ENCODE measurements at places on chromosomes 7 and 10.
A peak's percentile ranks its signal among the peaks of the same experiment; 100 is the strongest.

DNA sequence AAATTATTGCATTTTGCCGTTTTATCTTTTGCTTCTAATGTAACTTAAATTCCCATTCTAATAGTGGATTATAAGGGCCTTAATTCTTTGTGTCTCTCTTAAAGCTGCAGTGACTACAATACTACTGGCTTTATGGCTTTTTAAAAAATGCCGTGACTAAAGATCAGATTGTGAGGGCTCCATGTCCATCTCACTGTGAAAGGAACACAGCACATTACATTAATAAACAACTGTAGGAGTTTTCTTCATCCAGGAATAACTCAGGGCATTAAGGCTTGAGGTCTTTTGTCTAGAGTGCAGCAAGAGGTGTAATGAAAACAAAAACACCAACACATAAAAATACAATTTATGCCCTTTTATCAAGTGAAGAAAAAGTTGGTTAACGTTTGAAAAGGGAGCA, 205.3 kb downstream of the SKAP2 start:
- DNase-seq, result no peak

DNA sequence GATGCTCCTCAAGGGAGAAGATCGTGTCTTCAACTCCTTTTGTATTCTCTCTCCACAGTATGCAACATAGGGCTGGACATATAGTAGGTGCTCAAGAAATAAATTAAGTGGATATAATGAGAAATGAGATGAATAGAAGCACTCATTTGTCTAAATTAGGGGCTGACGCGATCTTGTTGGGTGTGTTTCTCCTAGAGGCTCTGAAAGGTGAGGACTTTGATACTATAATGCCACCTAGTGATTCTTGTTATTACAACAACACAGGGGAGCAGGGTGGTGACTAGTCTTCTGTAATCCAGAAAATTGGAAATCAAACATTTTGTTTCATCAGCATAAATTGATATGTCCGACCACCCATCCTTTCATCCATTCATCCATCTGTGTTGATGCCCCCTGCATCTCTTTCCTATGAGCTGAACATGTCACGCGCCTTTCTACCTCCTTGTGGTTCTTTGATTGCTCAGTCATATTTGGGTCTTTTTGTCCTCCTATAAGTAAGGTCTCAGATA, 3.5 kb upstream of the CFAP58 start:
- no peak for DNase-seq

- no peak for DNase-seq
Observed at GRCh38 chr7:25908154-25908949, 243.6 kb upstream of the NFE2L3 start.

GRCh38 chr7:18393465-18394118, 102.0 kb upstream of the HDAC9 start:
- peak; percentile 5 for DNase-seq

DNA sequence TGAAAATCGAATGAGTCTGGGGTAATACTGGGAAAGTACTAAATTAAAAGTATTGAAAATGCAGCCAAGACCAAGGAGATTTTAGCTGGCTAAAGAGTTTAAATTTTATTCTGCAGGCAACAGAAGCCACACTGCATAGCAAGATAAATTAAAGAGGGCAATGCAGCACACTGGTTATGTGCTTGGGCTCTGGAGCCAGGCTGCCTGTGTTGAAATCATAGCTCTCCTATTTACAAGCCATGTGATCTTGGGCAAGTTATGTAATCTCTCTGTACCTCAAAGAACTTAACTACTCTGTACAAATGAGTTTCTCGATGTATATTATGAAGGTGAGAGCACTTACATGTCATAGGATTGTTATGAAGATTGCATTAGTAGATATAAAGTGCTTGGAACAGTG, 9.9 kb downstream of the SLC25A13 start:
- DNase-seq, result no peak

GRCh38 chr10:49834201-49834600, 72.1 kb upstream of the OGDHL start:
- no peak for DNase-seq

GRCh38 chr7:144391823-144392255, 11.7 kb downstream of the NOBOX start:
- peak; percentile 9 for DNase-seq

DNA sequence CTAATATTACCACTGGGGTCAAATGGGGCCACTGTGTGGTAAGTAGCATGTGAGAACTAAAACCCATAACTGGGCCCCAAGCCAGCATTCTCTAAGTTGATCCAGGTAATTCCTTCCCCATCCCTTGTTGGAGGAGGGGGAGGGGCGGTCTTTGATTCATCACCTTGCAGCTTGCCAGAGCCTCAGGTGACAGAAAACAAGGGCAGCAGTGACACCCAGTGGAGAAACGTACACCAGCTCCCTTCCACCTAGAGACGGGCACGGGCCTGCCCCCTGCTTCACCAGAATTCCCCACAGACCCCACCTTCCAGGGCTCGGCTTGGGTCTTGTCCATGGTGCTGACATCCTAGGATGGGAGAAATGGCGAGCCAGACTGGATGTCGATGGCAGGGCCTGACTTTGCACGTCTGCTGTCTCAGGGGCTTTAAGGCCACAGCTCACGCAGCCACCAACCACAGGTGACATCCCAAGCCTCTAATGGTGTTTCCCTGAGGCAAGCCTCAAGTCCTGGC, 102.0 kb downstream of the STRA8 start:
- peak; percentile 89 for DNase-seq

- DNase-seq, result no peak
Observed at GRCh38 chr7:117623606-117624005, 143.8 kb downstream of the CFTR start.

DNA sequence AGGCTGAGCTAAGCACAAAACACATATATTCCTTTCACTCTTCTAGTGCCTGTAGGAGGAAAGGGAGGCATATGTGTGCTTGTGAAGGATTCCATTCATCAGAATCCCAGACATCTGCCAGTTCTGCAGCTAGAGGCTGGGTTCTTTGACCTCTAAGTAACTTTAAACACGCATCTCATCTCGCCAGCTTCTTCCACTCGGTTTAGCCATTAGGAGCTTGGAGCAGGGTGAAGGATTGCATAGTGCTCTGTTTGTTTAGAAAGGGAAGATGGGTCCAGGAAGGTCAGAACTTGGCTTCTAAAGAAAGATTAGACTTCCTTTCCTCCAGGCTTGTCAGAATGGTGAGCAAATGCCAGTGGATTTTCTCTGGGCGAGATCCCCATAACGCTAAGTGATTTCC, 43.6 kb downstream of the HK1 start:
- DNase-seq, result no peak

- DNase-seq, result no peak
Observed at GRCh38 chr7:158318511-158318913, 269.1 kb downstream of the PTPRN2 start.

- DNase-seq, result no peak
Observed at GRCh38 chr10:110192552-110192951, 14.9 kb upstream of the MXI1 start.

- DNase-seq, result no peak
Observed at GRCh38 chr10:68238371-68238770, 6.5 kb upstream of the ATOH7 start.

DNA sequence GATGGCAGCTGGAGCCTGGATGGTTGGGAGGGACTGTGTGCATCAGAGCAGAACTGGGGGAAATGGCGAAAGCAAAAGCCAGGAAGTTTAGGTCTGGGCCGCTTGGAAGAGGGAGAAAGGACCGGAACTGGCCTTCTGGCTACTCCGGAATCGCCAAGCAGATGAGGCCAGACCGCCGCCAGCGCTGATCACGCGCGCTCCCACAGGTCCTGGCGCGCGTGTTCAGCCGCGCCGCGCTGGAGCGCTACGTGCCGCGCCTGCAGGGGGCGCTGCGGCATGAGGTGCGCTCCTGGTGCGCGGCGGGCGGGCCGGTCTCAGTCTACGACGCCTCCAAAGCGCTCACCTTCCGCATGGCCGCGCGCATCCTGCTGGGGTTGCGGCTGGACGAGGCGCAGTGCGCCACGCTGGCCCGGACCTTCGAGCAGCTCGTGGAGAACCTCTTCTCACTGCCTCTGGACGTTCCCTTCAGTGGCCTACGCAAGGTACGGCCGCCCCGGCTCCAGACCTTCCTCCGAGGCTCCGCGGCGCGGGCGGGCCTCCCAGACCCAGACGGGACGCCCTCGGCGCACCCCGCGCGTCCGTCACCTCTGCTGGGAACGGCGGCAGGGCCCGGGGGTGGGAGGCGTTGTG, 2.0 kb downstream of the CYP26C1 start:
- no peak for DNase-seq

GRCh38 chr10:60139798-60140566, 233.6 kb upstream of the CCDC6 start:
- DNase-seq, result no peak

DNA sequence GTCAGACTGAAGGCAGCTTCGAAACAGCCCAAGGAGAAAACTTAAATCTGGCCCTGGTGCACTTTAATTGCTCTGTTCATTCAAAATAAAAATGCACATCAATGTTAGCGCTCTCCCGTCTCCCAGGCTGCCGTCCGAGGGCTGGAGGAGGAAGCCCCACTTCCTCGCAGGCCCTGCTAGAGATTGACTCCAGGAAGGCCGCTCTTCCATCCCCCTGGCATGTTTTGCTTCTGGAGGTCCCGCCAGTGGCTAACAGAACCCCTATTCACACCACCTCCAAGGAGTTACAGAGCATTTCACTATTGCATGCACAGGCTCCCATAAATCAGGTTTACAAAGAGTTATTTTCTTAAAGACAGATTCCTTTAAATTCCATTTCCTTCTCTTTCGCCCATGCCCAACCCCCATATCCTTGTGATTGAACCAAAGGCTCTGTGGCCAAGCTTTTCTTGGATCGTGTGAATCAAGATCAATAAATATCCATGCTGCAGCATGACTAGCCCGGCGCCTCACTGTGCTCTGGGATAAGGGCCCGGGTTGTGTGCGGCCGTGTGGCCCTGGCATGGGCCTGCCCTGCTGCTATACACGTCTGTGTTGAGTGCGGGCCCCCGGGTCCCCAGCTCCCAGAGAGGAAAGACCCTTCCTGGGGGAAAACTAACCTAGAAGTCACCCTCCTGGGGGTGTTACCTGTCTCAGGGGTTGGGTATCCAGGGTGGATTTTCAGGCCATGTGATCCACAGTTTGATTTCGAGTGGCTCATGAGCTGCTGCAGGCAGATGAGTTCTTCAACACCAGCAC, 118.7 kb upstream of the GDF10 start:
- no peak for DNase-seq

- no peak for DNase-seq
Observed at GRCh38 chr7:143988976-143989745, 11.0 kb upstream of the OR6B1 start.

DNA sequence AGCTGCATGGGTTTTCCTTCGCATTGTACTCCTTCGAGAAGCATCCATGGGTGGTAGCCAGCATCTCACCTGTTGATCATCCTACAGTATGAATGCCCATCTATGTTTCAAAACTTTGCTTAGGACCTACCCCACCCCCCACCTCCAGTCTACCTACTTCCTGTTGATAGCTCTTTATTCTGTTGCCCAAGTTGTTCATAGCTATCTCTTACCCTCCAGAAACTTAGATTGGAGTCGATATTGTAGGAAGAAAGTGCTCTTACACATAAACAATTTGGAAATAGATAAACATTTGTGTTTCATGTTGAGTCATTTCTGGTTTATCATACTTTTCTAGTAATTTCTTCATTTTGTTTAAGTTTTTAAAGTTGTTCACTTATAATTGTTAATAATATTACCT, 90.1 kb downstream of the FAS start:
- DNase-seq, result no peak

DNA sequence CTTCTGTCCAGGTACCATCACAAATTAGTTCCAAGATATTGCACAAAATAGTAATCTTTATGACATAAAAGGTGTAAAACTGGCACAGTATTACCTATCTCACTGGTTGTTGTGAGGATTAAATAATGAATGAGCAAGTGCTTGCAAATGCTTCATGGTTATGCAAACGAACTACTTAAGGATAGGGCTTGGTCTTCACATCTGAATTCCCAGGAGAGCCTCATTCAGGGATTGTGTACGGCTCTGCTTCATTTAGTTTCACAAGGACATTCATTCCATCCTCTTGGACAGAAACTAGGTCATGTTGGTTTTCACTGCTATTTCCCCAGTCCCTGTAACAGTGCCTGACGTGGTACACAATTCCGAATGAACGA, 12.1 kb downstream of the ABCA13 start:
- no peak for DNase-seq

DNA sequence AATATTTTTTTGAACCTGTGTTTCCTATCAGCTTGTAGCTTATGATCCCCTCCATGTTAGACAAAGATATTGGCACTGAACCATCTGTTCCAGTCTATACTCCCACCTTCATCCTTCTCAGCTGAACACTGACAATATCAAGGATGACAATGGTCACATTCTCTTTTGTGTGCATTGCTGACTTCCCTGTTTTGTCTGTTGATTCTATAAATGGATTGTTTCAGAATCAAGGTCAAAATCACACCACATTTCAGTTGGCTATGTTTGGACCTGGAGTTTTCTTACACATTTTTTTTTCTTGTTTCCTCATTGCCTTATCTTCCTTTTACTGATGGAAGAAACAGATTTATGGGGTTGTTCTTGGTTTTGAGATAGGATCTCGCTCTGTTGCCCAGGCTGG, 11.3 kb upstream of the SMURF1 start:
- no peak for DNase-seq

- DNase-seq, result peak; percentile 56
Observed at GRCh38 chr7:111958896-111959295, 247.3 kb downstream of the DOCK4 start.

DNA sequence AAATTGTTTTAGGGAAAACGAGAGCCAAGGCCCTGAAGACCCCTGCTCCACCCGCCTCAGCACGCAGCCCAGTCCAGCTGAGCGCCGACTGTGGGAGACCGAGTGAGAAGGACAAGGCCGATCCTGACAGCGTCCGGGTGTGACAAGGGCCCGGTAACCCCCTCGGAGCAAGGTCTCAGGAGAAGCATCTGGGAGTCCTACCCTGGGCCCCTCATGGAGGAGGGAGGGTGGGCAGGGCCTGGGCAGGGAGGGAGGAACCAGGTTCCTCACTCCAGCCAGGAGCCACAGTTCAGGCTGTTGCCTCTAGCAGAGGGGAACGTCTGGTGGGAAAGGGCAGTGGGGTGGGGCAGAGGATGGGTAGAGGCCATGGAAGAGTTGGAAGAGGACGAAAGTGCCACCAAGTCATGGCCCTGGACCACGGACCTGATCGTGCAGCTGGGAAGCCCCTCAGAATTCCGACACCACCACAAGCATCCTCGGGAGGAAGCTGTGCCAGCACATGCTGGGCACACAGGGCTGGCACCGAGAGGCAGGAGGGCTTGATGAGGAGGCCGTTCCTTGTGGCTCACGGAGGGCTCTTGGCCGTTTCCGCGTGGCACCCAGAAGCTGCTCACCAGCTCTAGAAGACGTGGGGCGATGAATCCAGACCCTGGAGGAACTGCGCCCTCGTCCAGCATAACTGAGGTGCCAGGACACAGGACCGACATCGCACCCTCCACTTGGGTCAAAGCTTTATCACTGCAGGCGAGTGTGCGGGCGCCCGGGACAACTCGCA, 2.2 kb upstream of the KNDC1 start:
- DNase-seq, result no peak

- no peak for DNase-seq
Observed at GRCh38 chr10:5804386-5804785, 8.8 kb downstream of the GDI2 start.

DNA sequence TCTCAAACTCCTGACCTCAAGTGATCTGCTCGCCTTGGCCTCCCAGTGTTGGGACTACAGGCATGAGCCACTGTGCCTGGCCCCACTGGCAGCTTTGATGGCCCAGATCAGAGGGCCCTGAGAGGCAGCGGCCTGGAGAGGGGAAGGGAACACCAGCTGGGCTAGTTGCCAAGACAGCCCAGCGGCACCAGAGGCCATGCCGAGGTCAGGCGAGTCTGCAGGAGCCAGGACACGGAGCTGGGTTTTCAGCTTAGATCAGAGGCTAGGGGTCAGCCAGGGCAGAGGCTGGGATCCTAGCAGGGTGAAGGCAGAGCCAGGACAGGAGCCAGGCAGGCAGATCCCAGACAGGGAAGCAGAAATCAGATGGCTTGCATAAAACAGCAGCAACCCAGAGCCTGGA, 92.9 kb downstream of the MYL10 start:
- DNase-seq, result no peak
